ENCODE measurements at places on chromosomes 11 and 22.

GRCh38 chr11:134660416-134660815 is 248.4 kb upstream of the B3GAT1 start:
- DNase-seq, result no peak

- DNase-seq, result no peak
Observed at GRCh38 chr11:38971141-38971540, 2373.1 kb upstream of the RAG2 start.

DNA sequence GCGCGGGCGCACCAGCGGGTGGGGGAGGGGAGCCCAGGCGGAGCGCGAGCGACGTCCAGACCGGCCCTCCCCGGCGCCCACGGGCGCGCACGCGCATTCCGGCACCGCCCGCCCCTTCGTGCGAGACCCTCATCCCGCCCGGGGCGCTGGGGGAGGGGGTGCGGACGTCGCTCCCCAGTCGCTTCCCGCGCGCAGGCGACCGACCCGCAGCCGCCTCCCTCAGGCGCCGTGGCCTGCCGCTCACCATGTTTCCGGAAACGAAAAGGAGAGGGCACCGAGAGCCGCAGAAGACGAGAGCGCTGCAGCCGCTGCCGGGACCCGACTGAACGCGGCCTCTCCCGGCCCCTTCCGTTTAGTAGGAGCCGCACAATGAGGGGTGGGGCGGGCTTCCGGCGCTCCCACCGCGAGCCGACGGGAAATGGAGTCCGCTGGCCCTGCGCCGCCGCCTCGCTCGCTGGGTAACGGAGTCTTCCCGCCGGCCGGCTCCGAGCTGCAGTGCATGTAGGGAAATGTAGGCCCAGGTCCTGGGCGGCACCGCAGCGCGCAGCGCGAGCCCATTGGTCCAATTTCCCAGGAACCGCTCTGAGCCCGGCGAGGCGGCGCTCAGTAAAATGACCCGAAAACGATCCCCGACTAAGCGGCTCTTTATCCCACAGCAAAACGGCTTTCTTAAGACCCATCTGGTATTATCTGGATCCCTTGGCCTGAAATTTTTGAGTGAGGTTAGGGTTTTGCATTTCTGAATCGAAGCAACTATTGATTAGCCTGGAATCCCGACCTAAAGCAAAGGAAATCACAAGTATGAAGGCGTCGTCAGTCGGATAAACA is at the start of gene CFL1:
Gene CFL1 (minus strand): TSS at position 328 of the 828 bp plus-strand sequence. CDS start 81 bp downstream, at position 247.
- DNase-seq, result peak; percentile 95

DNA sequence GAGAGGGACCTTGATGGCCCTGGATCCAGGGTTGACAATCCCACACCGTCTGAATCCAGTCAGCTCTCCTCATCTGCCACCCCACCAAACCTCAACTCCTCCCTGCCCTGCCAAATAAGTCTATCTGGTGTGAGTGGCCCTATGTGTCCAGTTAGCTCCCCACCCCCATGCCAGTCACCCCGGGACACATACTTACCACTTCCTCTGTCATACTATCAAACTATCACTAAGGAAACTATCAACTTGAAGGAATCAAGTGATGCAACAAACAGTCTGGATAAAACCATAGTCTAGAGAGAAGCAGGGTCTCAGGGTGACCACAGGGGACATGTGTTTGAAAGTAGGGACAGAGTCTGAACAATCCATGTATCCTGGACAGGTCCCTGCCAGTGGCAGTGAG is 13.2 kb upstream of the CSF2RB start:
- no peak for DNase-seq
